Stimulated activated CD4-positive, alpha-beta T cell treated with anti-CD3 and anti-CD28 coated beads, Interleukin-2, amount 100 ng/mL, for 24 hours (primary cell): ENCODE measurements at places on chromosomes 6 and 20.

DNA sequence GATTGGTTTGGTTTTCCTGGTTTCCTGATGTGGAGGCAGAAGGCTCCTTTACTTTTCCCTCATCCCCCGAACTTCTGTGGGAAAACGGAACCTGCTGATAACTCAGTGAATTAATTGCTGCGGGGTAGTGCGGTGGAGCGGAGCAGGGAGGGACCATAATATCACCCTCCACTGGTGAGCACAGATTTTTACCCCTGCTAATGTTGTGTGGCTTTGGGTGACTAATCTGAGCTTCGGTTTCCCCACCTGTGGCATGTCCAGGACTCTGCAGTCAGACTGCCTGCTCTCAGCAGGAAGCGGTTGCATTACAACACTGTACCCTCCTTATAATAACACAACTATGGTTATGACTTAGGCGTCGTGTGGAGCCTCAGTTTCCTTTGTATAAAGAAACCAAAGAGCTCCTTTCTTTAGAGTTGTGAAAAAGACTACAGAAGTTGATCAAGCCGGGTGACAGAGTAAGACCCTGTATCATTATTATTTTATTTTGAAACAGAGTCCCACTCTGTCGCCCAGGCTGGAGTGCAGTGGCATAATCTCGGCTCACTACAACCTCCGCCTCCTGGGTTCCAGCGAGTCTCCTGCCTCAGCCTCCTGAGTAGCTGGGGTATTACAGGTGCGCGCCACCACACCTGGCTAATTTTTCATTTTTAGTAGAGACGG lies 2.2 kb upstream of the ID1 start:
- peak; percentile 51 for DNase-seq

DNA sequence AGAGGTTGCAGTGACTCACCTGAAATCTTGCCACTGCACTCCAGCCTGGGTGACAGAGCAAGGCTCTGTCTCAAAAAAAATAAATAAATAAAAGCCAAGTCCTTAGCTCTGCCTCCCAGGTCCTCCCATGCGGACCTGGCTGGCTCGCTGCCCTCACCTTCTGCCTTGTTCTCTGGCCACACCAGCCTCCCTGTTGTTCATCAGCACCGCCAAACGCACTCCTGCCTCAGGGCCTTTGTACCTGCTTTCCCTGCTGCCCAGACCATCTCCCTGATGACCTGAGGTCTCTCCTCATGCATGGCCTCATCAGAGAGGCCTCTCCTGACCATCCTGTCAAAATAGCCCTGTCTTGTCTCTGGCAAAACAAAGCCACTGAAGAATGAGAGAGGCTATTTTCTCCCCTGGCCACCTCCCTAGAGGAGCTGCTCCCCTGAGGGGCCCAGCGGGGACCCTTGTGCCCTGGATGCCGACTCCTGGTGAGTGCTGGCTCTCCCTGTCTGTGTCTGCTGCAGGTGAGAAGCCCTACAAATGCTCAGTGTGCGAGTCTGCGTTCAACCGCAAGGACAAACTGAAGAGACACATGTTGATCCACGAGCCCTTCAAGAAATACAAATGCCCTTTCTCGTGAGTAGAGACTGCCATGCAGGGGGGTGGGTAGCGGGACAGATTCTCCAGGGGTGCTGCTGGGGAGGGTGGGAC lies 22.6 kb upstream of the CHMP4B start:
- DNase-seq, result no peak

DNA sequence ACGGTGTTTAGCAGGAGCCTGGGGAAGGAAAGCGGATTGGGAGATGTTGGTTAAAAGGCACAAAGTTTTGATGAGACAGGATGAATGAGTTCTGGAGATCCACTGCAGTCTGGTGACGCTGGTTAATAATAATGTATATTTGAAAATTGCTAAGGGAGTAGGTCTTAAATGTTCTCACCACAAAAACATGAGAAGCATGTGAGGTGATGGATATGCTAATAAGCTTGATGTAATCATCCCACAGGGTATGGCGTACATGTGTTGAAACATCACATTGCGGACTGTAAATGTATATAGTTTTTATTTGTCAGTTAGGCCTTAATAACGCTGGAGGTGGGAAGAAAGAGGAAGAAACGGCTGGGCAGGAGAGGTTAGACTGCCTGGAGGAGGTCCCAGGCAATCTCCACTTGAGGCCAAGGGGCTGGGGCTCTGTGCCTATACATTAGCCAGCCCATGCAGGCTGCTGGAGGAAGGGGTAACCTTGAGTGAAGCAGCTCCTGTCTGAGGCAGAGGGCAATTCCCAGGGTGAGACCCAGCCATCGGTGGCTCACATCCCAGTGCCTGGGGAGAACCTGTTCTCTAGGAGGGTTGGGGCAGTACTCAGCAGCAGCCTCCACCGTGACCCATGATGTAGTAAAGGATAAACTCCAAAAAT lies 188.2 kb upstream of the QKI start:
- no peak for DNase-seq

DNA sequence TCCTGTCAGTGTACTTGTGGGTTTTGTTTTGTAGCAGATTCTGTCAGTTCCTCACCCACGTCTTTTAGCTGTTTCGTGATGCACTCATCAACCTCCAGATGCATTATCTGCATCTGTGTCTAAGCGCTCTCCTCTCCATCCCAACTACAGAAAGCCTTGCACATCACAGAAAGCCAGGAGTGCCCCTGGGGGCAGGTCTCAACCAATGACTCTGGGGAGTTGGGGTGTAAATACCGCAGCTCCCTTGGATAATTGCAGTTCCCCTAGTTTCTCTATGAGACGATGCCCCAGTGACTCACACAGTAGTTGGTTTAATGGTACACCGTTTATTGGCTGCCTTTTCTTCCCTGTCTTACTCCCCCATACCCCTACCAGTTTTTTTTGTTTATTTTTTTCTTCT lies 158.1 kb downstream of the SOX4 start:
- DNase-seq, result no peak

GRCh38 chr6:36018339-36018738 lies 6.1 kb downstream of the SLC26A8 start:
- DNase-seq, result no peak

DNA sequence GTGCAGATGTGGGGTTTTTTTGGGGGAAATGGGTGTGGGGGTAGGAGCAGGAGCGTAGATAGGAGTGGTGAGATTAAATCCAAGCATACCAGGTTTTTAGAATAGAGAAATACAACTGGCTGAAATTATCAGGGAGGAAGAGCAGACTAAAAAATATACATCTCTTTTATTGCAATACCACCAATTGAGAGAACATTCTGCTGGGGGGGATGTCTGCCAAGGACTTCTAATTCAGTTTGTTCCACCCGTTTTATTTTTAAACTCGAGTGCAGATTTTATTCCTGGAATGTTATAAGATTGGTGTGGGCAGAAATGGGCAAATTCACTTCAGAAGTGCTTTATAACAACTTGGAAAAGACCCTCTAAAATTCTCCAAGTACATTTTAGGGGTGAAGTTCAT lies 192.7 kb downstream of the GMPR start:
- no peak for DNase-seq

DNA sequence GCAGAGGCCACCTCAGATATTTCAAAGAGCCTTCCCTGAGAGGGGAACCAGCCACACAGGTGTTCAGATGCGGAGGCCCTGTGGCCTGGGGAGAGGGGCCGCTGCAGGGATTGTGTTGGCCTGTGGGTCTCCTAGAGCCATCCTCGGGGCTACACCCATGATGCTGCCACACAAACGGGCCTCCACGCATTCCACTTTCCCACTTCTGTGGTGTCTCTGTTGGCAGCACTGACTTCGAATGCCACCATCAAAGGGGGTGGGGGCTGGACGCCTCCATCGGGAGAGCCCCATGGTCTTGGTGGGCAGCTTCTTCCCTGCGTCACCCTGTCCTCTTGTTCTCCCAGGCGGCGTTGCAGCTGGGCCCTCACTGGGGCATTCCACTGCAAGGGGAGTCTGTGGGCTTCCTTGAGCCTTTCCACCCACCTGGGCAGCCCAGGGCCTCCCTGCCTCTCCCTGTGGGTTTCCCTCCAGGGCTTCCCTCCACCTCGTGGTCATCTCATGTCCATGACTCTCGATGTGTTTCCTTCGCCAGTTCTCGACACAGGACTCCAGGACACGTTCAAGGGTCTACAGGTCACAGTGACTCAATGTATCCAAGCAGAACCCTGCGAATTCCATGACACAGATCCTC lies 145.5 kb downstream of the ERMARD start:
- DNase-seq, result no peak

DNA sequence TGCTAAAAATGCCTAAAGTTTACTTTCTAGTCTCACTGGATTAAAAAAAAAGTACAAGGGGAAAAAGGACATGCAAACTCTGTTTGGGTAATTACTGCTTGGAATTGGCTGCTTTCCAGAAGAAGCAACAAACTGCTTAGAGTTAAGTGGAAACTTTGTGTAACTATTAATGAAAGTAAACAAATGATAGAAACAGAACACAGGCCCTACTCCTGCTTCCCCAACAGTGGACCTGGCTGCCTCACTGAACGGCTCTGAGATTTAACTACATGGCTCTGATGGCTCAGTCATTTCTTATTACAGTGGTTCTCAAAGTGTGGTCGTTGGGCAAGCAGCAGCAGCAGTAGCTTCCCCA lies 108.5 kb downstream of the MAN1A1 start:
- no peak for DNase-seq

DNA sequence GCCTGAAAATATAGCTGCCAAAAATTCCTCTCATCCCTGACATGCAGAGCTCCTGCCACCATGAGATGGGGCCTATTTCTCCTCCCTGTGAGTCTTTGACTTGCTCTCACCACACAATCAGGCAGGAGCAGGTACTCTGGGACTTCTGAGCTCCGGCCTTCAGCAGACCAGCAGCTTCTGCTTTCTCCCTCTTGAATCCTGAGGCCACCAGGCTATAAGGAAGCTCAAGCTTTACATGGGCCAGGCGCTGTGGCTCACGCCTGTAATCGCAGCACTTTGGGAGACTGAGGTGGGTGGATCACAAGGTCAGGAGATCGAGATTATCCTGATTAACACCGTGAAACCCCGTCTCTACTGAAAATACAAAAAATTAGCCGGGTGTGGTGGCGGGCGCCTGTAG lies 238.7 kb upstream of the RREB1 start:
- no peak for DNase-seq

DNA sequence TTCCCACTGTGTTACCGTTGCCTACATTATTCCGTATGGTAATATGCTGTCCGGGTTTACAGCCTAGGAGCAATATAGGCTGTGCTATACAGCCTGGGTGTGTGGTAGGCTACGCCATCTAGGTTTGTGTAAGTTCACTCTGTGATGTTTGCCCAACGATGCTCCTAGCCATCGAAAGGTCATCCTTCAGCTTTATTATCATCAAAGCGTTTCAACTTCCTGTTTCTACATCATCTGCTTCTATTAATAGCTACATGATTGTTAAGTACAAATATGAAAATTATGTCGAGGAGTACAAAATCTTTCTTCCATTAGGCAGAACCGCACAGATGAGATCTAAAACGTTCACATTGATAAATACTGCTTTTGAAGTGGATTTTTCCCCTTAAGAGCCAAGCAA lies 69.9 kb downstream of the PPP1R14C start:
- DNase-seq, result no peak
